Caco-2 (cell line): ENCODE measurements at places on chromosomes 6 and 20.
A peak's percentile ranks its signal among the peaks of the same experiment; 100 is the strongest.

GRCh38 chr6:31572041-31572911, at the start of gene LTA:
LTA (plus strand) TSS chr6:31572289; CDS start chr6:31572743, 454 bp downstream.
- no peak for DNase-seq

- peak; percentile 81 for DNase-seq
Measured at GRCh38 chr6:170025935-170026750, 264.7 kb downstream of the DLL1 start.

DNA sequence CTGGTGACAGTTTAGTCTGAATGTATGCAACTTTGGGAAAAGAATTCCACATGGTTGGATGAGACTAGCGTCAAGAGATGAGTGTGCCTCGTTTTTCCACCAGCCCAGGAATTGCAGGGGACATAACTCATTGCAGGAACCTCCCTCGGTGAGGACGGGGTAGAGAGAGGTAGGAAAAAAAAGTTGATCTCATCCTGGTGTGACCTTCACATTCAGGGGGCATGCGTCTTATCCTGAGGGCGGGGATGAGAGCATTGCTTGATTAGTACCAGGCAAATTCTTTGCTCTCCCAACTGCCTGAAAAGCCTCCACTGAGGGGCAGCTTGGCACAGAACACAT, 11.8 kb downstream of the TLDC2 start:
- no peak for DNase-seq

GRCh38 chr6:53679446-53679933, 13.9 kb upstream of the KLHL31 start:
- no peak for DNase-seq

- DNase-seq = no peak
Measured at GRCh38 chr6:123829302-123829953, 25.8 kb downstream of the NKAIN2 start.

GRCh38 chr6:15662326-15663129, at the start of gene DTNBP1:
DTNBP1 (minus strand) TSS chr6:15663028; CDS start chr6:15662869, 159 bp downstream.
- DNase-seq = peak; percentile 91

DNA sequence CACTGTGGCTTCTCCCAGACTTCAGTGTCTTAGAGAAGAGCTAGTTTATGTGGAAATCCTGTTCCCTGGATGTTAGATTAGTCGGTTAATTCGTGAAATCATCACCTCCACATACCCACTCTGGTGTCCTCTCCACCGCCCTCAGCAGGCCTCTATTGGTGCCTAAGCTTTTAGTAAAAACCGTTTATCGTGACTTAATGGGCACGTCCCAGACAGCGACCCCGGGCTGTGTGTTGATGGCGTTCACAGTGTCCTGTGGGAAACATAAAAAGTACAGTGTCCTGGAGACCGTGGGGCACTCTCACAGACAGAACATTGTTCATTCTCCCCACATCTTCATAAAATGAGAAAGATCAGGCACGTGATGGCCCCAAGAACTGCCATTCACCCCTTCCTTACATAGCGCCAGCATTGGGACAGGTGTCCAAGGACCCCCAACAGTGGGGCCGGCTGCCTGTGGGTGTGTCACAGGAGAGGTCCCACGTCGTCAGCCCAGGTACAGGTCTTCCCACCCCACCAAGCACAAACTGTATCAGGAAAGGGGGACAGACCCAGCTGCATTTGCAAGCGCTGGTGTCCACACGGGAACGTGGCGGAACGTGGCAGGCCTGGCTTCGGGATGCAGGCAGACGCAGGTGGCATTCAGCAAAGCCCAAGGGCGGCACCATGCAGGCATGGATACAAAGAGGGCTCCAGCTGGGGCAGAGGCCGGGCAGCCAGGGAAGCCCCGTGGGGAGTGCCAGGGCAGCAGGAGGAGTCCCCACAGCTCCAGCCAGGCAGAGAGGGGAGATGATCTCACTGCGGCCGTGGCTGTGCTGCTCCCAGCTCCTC, 237.7 kb downstream of the DLL1 start:
- DNase-seq = peak; percentile 17

DNA sequence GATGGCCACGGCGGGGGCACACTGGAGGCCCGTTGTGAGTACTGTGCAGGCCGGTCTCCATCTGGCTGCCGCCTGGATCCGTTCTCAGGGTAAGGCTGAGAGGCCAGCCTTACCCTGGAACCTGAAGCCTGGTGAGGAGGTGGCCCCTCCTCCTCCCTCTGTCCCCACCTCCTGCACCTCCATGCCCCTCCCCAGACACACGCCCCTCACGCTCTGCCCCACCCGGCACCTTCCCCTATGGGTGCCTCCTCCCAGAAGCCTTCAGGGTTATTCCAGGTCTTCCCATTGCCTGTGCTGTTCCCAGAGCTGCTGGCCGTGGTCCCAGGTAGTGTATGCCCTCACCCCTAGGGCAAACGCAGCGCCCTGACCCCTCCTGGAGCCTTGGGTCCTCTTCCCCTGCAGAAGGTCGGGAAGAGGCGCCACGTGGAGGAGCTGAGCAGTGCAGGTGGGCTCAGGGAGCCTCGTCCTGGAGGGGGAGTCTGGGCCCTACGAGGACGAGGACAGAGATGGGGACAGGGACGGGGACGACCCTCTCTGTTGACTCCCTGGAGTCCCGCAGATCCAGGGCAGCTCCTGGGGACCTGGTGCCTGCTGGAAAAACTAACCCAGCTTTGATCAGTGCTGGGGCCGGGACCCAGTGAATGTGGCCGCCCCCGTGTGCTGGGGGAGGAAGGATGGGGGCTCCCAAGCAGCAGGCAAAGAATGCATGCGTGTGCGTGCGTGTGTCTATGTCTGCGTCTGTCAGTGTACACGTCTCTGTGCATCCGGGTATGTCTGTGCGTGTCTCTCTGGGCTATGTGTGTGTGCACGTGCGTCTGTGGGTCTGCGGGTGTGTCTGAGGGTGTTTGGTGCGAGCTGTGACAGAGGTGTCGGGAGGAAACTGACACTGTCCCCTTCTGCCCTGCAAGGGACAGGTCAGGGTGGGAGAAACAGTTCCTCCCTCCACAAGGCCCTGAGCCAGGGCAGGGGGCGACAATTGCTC, 8.2 kb upstream of the HRH3 start:
- peak; percentile 78 for DNase-seq

- DNase-seq = no peak
Measured at GRCh38 chr6:116766506-116767176, 1.1 kb upstream of the FAM162B start.

- no peak for DNase-seq
Measured at GRCh38 chr6:4180652-4181255, 45.4 kb upstream of the ECI2 start.

- DNase-seq = no peak
Measured at GRCh38 chr6:83518816-83519480, 6.6 kb downstream of the PRSS35 start.

GRCh38 chr6:4717124-4717523, 59.1 kb upstream of the CDYL start:
- no peak for DNase-seq

DNA sequence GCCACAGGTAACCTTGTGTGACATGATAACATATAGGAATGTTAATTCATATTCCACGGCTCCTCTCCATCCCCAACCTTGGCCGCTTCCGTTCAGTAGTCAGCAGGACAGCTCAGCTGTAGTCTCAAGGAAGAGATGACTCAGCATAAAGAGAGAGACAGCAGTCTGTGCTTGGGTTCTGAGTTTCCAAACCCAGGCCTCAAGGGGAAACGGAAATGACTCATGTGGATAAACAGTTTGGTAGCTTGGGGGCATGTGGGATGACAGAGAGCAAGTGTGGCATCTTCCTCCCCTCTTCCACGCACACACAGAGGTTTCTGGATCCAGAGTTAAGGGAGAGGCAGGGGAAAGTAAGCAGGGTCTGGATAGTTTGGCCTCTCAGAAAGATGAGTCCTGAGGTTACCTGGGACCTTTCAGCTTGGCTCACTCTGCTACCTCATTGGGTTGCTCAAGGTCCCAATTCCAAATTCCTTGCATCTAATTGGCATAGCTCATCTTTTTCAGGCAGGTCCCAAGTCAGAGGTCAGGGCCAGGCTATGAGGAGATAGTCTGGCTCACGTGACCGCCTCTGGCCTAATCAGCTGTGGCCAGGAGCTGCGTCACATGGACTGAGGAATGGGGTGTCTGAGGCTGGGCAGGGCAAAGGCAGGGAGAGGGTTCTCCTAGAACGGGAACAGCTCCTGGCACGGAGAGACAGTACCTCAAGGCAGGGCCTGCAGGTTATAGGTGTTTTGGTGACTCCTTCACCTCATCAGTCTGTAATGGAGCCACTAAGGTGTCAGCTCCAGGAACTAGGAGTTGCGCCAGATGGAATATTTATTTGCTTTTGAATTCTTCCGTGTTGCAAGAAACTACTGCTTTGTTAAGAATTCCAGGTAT, 36.5 kb upstream of the MLN start:
- peak; percentile 76 for DNase-seq

GRCh38 chr20:346640-347316, at the start of gene NRSN2:
NRSN2 (plus strand) TSS chr20:347111; CDS start chr20:349644, 2,533 bp downstream.
- peak; percentile 69 for DNase-seq

GRCh38 chr6:73665686-73666319, 12.0 kb upstream of the SLC17A5 start:
- no peak for DNase-seq

GRCh38 chr20:1346315-1346969, 17.5 kb upstream of the SDCBP2 start:
- no peak for DNase-seq

DNA sequence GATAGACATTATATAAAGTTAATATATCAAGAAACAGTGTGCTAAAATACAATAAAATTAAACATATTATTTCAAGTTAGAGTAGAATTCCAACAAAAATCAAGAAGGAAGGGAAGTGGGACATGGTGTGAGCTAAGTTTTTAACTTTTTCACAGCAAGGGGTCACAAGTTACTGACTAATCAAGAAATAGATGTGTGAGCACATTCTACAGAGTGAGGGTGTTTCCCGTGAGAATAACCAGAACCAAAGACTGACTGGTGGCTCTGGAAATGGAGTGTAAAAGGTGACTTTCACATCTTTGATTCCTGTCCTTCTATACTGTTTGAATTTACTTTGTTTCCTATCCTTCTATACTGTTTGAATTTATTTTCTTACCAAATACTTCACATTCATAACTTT, 206.6 kb downstream of the TASP1 start:
- DNase-seq = no peak

GRCh38 chr6:166950443-166950821, 5.9 kb downstream of the RNASET2 start:
- DNase-seq = no peak

- no peak for DNase-seq
Measured at GRCh38 chr6:155455766-155456165, at the start of gene NOX3. NOX3 (minus strand) TSS chr6:155455839; CDS start chr6:155455800, 39 bp downstream.

DNA sequence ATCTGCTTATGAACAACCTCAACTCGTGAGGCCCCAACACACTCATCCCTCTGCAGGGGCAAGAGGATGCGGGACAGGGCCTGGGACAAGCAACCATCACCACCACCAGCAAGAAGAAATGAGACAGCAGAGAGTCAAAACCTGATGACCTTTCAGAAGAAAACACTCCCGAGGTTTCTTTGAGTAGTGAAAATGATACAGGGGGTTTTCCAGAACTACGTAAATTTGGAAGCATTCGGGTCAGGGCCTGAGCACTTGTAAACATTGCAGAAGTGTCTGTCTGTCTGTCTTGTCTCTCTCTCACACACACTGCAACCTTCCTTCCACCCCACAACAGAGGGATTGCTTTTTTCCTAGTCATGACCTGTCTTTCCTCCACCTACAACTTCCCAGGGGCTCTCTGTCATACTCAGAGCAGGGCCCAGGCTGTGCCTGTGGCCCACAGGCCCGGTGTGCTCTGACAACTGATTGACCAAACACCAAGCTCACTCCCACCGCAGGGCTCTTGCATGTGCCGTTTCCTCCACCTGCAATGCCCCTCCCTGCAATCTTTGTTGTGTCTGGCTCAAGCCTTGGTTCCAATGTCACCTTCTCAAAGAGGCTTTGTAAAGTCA, 90.9 kb downstream of the BMP7 start:
- DNase-seq = no peak

GRCh38 chr20:6829510-6830116, 62.1 kb downstream of the BMP2 start:
- DNase-seq = no peak

DNA sequence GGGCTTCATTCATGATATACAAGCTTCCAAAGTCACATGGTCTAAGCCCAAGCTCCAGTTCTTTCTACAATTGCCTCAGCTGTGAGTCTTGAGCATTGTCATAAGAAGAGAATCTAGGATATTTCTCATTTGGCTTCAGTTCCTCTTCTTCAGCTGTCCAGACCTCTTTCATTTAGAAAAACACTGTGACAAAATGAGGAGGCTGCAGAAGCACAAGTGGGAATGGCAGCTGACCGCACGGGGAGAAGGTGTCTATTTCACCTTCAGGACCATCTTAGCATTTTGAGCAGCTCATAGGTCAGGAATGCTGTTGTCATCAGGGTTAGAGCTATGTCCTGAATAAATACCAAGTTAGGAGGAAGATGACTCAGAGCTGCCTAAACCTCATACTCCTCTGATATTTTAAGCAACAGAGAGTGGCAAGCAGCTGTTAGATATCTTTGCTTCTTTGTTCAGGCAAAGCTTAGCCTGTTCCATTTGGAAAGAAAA, 390.1 kb upstream of the CITED2 start:
- DNase-seq = peak; percentile 45

DNA sequence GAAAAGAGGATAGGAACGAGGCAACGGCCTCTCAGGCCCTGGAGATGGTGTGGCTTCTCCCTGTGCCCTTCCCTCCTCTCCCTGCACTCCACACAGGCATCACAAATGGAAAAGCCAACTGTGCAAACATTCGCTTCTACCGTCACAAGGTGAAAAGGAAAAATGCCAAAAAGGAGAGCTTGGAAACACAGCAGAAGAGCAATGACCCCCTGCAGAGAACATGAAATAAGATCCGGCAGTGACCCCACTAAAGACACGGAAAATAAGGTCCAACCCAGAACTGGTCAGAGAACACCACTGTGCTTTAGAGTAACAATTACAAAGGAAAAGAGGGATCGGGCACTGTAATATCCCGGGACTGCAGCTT, 63.0 kb downstream of the SLC22A23 start:
- DNase-seq = no peak

GRCh38 chr20:8389381-8390036, 257.4 kb downstream of the PLCB1 start:
- DNase-seq = no peak

DNA sequence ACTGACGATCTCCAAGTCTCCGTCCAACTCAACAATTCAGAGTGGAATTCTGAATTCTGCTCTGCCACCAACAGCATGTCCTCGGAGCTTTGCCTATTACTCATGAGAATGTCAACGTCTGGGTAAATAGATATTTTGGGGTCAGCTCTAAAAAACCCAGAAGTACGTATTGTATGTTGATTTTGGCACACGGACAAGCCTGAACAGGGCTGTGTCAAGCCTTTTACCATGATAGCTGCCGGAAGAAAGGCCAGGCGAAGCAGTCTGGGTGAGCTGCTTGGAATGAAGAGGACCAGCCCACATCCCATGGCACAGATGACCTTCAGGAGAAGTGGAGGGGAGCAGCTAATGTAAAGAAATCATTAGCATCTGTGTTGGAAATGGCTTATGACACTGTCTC, 88.0 kb upstream of the JAG1 start:
- no peak for DNase-seq

DNA sequence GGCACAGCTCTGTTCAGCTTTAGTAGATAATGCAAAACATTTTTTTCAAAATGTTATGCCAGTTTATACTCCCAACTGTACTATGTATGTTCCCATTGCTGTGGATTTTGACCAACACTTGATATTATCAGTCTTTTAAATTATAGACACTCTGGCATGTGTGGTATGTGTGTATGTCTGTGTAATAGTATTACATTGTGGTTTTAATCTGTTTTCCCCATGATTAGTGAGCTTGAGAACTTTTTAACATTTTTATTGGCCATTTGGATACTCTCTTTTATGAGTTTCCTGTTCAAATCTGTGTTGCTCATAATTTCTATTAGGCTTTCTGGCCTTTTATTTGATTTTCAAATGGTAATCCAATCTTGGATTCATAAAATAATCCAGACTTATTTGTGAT, 69.2 kb upstream of the TXNDC5 start:
- no peak for DNase-seq
